ENCODE measurements at places on chromosomes 5 and 9.

- DNase-seq, result no peak
- H3K4me3 ChIP-seq, result no peak overlapping the region
- H3K4me1 ChIP-seq, result no peaks in the 10 kb centered on the region
- H3K27me3 ChIP-seq, result no peaks in the 10 kb centered on the region
- peaks cover 2% of the 10 kb centered on the region for H3K36me3 ChIP-seq
Measured at GRCh38 chr5:131413605-131414559, 150.0 kb downstream of the CDC42SE2 start.

DNA sequence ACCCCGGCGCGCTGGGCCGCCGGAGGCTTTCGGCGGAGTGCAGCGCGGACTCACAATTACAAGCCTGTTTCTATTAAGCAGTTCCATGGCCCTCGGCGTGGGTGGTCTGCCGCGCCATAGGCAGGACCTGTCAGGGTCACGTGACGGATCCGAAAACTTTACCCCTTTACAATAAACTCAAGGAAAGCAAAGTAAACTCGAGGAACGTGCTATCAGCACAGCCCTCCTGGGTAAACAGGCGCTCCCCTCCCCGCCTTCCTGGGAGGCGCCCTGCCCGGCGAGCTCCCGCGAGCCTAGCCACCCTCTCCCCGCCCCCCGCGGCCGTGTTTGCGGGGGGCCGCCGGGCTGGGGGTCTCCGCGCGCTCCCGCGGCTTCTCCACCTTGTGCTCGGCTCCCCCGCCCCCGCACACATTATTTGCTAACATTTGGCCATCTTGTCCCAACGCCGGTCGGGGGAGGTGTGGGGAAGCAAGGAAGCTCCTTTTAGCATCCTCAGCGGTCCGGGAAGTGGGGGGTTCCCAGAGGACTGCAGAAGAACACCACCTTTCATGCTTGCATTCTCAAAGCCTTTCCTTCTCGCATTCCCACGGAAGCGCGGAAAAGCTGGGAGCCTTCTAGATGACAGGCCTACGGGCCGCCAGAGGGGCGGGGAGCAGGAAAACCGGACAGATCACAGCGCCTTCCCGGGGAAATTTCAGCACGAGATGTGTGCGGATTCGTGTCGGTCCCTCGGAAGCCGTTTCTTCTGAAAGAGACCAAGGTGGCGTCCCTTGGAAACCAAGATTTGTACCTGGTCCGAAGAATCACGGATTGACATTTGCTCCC is at the start of gene PTCH1:
PTCH1 (minus strand) TSS at position 238 of the 825 bp plus-strand sequence.
- no peaks in the 10 kb centered on the region for H3K36me3 ChIP-seq
- H3K4me3 ChIP-seq, result peak within 1 kb of the TSS; percentile 86
- H3K27ac ChIP-seq, result peak within 1 kb of the TSS; percentile 2
- no peak for DNase-seq

DNA sequence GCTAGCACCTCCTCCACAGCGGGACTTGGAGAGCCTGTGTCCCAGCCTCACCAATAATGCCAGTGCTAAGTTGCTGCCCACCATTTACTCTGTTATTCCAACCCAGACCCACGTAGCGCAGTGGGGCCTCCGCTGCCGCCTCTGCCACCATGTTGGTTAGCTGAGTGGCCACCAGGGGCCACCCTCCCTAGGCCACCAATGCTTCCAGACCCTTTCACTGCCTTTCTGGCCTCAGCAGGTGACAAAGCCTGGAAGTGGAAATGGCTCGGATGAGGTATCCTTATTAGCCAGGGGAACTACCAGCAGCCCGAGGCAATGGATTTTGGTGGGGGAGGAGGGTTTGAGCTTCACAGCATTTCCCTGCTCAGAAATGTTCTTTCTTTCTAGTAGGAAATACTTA is 110.1 kb downstream of the OSTF1 start:
- peaks cover 12% of the 10 kb centered on the region for H3K4me1 ChIP-seq
- no peaks in the 10 kb centered on the region for H3K27me3 ChIP-seq
- DNase-seq, result no peak
- H3K27ac ChIP-seq, result no peak overlapping the region

- H3K27me3 ChIP-seq, result no peaks in the 10 kb centered on the region
- no peaks in the 10 kb centered on the region for H3K36me3 ChIP-seq
- peak; percentile 80 for DNase-seq
Measured at GRCh38 chr9:32526041-32526706, at the start of gene RIGI. Gene RIGI, minus strand, starts transcription at chr9:32526196. Its CDS starts 30 bp downstream, at chr9:32526166.

- H3K4me3 ChIP-seq, result peak overlapping the region; percentile 84
- H3K27me3 ChIP-seq, result no peaks in the 10 kb centered on the region
- H3K27ac ChIP-seq, result peak overlapping the region; percentile 81
- H3K36me3 ChIP-seq, result no peaks in the 10 kb centered on the region
- H3K4me1 ChIP-seq, result peaks cover 43% of the 10 kb centered on the region
- DNase-seq, result no peak
Measured at GRCh38 chr9:85941622-85941940, 635 bp downstream of the NAA35 start.

- no peaks in the 10 kb centered on the region for H3K27me3 ChIP-seq
- no peak for DNase-seq
- no peak overlapping the region for H3K4me3 ChIP-seq
- H3K4me1 ChIP-seq, result peaks cover 17% of the 10 kb centered on the region
- H3K36me3 ChIP-seq, result no peaks in the 10 kb centered on the region
Measured at GRCh38 chr9:127113191-127113972, 9.1 kb downstream of the ANGPTL2 start.

- H3K27me3 ChIP-seq, result no peaks in the 10 kb centered on the region
- H3K4me3 ChIP-seq, result no peak overlapping the region
- H3K4me1 ChIP-seq, result no peaks in the 10 kb centered on the region
- no peak overlapping the region for H3K27ac ChIP-seq
- no peaks in the 10 kb centered on the region for H3K36me3 ChIP-seq
Measured at GRCh38 chr9:36884721-36885120, 149.3 kb downstream of the PAX5 start.
